ENCODE measurements at places on chromosomes 3 and 15. TPM values are rescaled to one million over a fixed set of nuclear protein-coding genes. Genes with fewer than 3 reads are reported as not detected.

Gene CCR1
- 4.8 TPM for total RNA-seq

Gene XIRP1
- total RNA-seq, result 0.09 TPM

Gene FBLN2
- 44.3 TPM for total RNA-seq

Gene ZWILCH
- 5.3 TPM for total RNA-seq

Gene SAMD7
- total RNA-seq, result not detected

Gene CPB1
- 16.5 TPM for total RNA-seq

Gene ACSBG1
- 0.83 TPM for total RNA-seq

Gene TRPM1
- not detected for total RNA-seq
